ENCODE measurements at places on chromosomes 13 and 19.

DNA sequence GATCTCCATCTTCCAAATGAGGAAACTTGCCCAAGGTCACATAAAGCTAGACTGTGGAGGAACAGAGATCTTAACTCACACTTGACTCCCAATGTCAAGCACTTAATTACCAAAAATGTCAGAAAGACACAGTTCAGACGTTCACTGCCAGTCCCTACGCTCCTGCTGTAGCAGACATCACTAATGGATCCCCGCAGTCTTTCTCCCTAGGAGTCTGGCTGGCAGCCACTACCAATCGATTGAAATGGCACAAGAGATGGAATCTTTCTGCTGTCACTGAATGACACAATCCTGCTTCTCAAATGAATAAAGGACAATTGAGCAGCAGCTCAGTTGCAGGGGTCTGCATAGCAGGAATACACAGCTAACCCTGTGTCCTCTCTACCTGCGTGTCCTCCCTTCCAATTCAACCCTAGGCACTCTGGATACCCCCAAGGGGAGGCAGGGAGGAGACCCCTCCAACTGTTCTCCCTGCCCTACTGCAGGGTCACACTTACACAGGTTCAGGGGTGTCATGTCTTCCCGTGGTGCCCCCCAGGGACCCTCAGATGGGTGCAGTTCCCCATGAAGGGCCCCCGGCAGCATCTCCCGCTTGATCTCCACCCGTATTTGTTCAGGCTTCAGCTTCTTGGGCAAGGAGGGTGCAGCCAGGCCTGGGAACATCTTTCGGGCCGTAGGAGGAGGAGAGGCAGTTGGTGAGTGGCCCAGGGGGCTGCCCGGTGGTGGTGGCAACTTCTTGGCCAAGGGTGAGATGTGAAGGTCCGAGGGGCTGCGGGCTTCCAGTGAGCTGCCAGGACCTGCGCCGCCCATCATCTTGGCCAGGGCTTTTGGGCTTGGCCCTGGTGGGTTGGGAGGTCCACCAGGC lies 7.9 kb upstream of the AKAP8L start:
- DNase-seq = no peak

- DNase-seq = peak; percentile 13
These were observed 59.0 kb downstream of the WDFY2 start for GRCh38 chr13:51643105-51643881.

DNA sequence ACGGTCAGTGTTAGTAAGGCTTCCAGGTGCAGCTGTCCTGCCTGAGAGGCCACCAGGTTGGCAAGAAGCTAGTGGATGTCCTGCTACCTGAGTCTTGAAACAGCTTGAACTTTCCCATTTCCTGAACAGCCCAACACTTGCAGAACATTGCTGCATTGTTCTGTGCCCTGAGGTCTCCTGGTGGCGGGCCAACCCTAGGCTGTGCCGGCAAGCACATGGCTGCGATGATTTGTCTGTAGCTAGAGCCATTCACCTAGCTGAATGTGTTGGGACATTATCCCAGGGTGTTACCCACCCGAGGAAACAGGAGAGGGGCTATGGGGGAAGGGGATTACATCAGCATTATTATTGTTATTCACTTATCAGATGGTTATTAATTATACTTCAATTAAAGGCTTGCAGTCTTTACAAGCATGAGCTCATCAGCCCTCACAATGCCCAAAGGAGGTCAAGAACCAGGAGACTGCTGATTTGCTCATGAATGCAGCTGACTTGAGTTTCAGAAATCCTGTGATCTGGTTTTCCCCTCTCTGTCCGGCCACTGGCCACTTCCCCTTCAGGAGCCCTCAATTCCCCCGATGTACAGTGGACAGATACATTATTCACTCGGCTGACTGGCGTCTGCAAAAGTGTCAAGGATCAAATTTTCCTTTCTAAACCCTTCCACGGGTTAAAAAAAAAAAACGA lies 187.6 kb upstream of the TSC22D1 start:
- no peak for DNase-seq

DNA sequence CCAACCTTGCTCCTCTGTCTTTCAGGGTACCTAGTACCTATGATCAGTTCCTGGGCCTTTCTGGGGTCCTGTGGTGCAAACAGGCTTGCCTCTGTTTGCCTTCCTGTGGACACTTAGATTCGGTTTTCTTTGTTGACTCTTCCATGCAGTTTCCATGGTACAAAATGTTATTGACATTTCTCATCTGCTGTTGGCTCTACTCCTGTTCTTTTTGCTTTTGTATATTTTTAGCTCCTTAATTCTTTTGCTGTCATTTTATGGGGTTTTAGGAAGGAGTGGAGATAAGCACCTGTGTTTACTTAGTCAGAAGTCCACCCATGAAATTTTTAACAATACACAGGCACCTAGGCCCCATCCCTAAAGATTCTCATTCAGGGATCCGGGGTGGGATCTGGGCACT lies 20.5 kb upstream of the CNMD start:
- no peak for DNase-seq

- DNase-seq = peak; percentile 7
These were observed at the start of gene CEACAM1 for GRCh38 chr19:42528354-42529247. Gene CEACAM1 (minus strand): TSS chr19:42528481. CDS start chr19:42528374, 107 bp downstream.
